ENCODE measurements at places on chromosomes 7 and 10.

- no peaks in the 10 kb centered on the region for H3K4me1 ChIP-seq
- H3K27me3 ChIP-seq, result no peaks in the 10 kb centered on the region
- H3K4me3 ChIP-seq, result no peak overlapping the region
- DNase-seq, result no peak
These were observed 193.7 kb downstream of the RELN start for GRCh38 chr7:103795787-103796186.

DNA sequence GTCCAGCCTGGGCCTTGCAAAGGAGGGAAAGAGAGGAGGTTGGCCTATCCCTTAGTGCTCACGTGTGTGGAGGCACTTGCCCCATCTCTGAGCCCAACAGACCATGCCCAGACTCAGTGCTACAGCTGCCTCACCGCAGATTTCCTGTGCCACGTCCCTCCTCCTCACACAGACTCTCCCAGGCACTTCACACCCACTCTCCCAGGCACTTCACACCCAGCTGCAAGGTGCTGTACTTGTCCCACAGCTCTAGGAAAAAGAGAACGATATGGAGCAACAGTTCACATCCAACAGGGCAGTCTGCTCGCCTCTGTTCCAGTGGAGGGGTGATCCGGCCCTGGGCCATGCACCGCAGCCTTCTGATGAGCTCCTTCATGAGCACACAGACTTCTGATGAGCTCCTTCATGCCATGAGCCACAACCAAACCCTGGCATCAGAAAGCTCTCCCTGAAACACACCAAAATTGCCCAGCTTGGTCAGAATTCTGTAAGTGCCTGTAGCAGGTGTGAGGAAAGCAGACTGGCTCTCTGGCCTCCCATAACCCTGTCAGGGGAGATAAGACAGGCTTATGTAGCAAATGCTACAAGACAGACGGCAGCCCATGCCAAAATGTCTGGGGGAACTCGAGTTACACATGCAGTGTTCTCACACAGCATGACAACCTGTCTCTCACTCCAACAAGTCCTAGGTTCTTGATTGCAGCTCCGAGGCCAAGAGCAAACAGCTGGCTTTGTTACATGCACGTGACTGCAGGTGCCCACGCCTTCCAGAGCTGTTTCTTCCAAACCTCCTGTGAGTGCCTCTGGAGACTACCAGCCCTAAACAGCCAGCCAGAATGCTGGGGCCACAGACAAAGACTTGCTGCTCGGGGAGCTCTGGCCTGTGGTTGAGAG is 348.5 kb downstream of the GRID1 start:
- no peaks in the 10 kb centered on the region for H3K36me3 ChIP-seq
- no peaks in the 10 kb centered on the region for H3K27me3 ChIP-seq
- DNase-seq, result no peak
- H3K27ac ChIP-seq, result no peak overlapping the region
- no peak overlapping the region for H3K4me3 ChIP-seq

GRCh38 chr7:120407010-120407409 is 134.0 kb downstream of the KCND2 start:
- no peaks in the 10 kb centered on the region for H3K4me1 ChIP-seq
- no peak overlapping the region for H3K4me3 ChIP-seq
- H3K27ac ChIP-seq, result no peak overlapping the region
- no peaks in the 10 kb centered on the region for H3K27me3 ChIP-seq
- DNase-seq, result no peak
- no peaks in the 10 kb centered on the region for H3K36me3 ChIP-seq

DNA sequence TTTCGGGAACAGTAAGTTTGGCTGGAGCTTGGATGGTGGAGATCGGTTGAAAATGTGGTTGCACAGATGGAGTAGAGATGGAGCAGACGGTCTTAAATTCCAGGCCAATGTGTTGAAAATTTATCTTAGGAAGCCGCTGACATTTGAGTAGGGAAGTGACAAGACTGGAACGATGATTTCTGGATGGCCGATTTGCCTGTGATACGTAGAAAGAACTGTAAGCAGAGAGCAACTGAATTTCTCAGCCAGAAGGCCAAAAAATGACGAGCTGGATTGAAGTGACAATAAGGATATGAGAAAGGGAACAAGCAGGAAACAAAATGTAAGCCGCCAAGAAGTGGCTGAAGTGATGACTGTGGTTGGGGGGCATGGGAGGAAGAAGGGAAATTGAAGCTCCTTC is 687 bp upstream of the ARMC3 start:
- H3K36me3 ChIP-seq, result no peaks in the 10 kb centered on the region
- no peak overlapping the region for H3K4me3 ChIP-seq
- H3K27me3 ChIP-seq, result no peaks in the 10 kb centered on the region
- no peak for DNase-seq

GRCh38 chr10:124414076-124414475 is 4.6 kb downstream of the OAT start:
- H3K36me3 ChIP-seq, result no peaks in the 10 kb centered on the region
- peaks cover 3% of the 10 kb centered on the region for H3K4me1 ChIP-seq
- no peak for DNase-seq
- H3K27ac ChIP-seq, result peak overlapping the region; percentile 48
- no peak overlapping the region for H3K4me3 ChIP-seq

DNA sequence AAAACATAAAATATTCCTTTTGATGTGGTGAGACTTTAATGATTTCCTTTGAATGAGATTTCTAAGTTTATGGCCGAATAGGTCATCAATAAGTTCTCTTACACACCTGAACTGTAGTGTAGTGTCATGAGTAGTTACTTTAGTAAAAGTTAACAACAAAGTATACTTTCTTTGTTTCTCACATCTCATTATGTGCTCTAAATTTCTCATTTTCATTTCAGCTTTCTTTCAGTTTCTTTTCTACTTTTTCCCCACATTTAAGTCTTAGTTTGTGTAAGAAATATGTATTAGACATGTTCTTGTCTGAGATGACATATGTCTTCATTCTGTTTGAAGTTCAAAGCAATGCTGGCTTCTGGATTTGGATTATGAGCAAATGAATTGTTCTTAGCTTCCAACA is 348.1 kb downstream of the ANKRD7 start:
- no peak overlapping the region for H3K27ac ChIP-seq
- no peak overlapping the region for H3K4me3 ChIP-seq
- no peaks in the 10 kb centered on the region for H3K36me3 ChIP-seq
- no peaks in the 10 kb centered on the region for H3K27me3 ChIP-seq

- H3K27ac ChIP-seq, result no peak overlapping the region
- no peak for DNase-seq
- H3K4me3 ChIP-seq, result no peak overlapping the region
- no peaks in the 10 kb centered on the region for H3K4me1 ChIP-seq
- H3K27me3 ChIP-seq, result no peaks in the 10 kb centered on the region
These were observed 300.9 kb downstream of the NEBL start for GRCh38 chr10:20596065-20596755.

- H3K36me3 ChIP-seq, result no peaks in the 10 kb centered on the region
- H3K27ac ChIP-seq, result no peak overlapping the region
- DNase-seq, result no peak
- no peak overlapping the region for H3K4me3 ChIP-seq
- no peaks in the 10 kb centered on the region for H3K27me3 ChIP-seq
- H3K4me1 ChIP-seq, result no peaks in the 10 kb centered on the region
These were observed 608.9 kb downstream of the SORCS1 start for GRCh38 chr10:106555599-106555998.

DNA sequence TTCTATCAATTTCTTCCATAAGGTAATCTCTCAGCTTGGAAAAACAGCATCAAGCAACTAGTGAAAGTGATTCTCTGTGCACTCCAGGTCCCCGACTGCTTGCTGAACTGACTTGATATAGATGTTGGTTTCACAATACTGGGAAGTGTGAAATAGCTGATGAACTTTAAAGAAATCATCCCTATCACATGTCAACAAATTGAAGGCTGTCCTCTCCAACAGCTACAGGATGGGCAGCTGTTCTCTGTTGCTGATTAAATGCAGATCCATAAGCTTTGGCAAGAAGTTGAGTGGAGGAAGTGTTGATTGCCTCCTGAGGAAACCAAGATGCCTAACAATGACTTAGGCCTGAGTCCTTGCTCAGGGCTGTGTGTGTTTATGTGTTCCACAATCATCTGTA is 130.4 kb upstream of the GDF10 start:
- H3K4me1 ChIP-seq, result no peaks in the 10 kb centered on the region
- H3K4me3 ChIP-seq, result no peak overlapping the region
- H3K27me3 ChIP-seq, result no peaks in the 10 kb centered on the region
- DNase-seq, result no peak
- H3K27ac ChIP-seq, result no peak overlapping the region
- no peaks in the 10 kb centered on the region for H3K36me3 ChIP-seq

GRCh38 chr7:139034336-139034735 is 1.5 kb downstream of the ZC3HAV1L start:
- H3K4me1 ChIP-seq, result no peaks in the 10 kb centered on the region
- DNase-seq, result no peak
- peak overlapping the region; percentile 84 for H3K27ac ChIP-seq
- H3K4me3 ChIP-seq, result peak overlapping the region; percentile 87
- no peaks in the 10 kb centered on the region for H3K36me3 ChIP-seq
- H3K27me3 ChIP-seq, result no peaks in the 10 kb centered on the region

DNA sequence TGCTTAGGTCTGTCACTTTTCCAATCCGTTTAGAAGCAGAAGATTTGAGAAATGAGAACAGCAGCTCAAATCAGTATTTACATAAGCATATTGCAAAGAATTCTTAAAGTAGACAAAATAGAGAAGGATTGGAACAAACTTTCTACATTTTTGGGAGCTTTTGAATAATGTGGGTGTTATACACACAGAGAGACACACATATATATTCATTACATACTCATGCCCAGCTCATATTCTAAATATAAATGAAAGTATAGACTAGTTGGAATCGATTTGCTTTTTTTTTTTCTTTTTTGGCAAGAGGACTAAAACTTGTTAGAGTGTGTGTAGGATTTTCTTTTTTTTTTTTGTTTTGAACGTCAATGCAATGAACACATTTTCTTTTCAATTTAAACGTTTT is 538.9 kb downstream of the AUTS2 start:
- no peaks in the 10 kb centered on the region for H3K27me3 ChIP-seq
- DNase-seq, result no peak
- no peak overlapping the region for H3K4me3 ChIP-seq
- H3K27ac ChIP-seq, result no peak overlapping the region
- no peaks in the 10 kb centered on the region for H3K4me1 ChIP-seq

Measured in uterus (tissue), 4 donors.